ENCODE measurements at places on chromosomes 11 and 22.
A peak's percentile ranks its signal among the peaks of the same experiment; 100 is the strongest.

DNA sequence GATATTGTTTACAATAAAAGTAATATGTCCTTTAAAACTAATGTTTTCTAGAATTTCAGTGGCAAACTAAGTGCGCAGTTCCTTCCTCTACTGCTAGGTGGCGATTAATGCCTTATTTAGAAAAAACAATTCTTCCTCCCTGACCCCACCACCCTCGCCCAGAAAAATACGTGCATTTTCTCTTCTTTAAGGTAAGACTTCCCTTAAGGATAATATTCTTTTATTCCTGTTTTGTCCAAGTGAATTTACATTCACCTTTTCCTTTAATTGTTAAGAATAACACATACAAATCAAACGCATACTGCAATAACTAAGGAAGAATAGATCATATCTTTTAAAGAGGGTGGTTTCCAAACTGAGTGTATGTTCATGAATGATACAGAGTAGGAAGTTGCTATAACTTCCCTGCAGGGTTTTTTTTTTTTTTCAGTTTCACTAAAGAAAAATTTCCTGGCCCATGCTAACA lies 17.0 kb upstream of the PSMA1 start:
- H3K36me3 ChIP-seq = no peaks in the 10 kb centered on the region
- H3K27me3 ChIP-seq = peaks cover 23% of the 10 kb centered on the region
- peak; percentile 57 for DNase-seq
- H3K4me3 ChIP-seq = no peak overlapping the region

- H3K27me3 ChIP-seq = peaks cover 11% of the 10 kb centered on the region
- DNase-seq = no peak
- no peak overlapping the region for H3K27ac ChIP-seq
- H3K4me3 ChIP-seq = no peak overlapping the region
- no peaks in the 10 kb centered on the region for H3K36me3 ChIP-seq
Measured at GRCh38 chr11:61560751-61561150, 20.1 kb downstream of the SYT7 start.

DNA sequence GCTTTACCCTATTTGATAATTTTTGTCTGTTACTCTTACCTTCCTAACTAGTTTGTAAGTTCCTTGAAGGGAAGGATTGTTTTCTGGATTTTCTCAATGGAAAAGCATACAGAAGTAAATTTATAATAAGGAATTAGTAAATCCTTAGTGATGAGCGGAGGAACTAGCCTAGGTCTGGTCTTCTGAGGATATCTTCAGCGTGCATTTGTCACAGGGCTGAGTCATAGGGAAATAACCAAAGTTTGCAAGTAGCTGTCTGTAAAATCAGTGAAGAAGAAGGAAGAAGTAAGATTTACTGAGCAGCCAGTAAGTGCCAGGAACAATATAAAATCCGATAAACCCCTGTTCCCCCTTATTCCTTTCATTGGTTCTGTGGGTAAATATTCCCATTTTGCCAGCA lies 162.7 kb upstream of the SORL1-AS1 start:
- no peak overlapping the region for H3K27ac ChIP-seq
- H3K4me3 ChIP-seq = no peak overlapping the region
- H3K4me1 ChIP-seq = peaks cover 2% of the 10 kb centered on the region
- H3K27me3 ChIP-seq = no peaks in the 10 kb centered on the region
- DNase-seq = no peak

GRCh38 chr11:76392870-76393269 lies 11.7 kb downstream of the GVQW3 start:
- peaks cover 23% of the 10 kb centered on the region for H3K4me1 ChIP-seq
- no peaks in the 10 kb centered on the region for H3K27me3 ChIP-seq
- peak overlapping the region; percentile 1 for H3K4me3 ChIP-seq
- peak overlapping the region; percentile 82 for H3K27ac ChIP-seq

DNA sequence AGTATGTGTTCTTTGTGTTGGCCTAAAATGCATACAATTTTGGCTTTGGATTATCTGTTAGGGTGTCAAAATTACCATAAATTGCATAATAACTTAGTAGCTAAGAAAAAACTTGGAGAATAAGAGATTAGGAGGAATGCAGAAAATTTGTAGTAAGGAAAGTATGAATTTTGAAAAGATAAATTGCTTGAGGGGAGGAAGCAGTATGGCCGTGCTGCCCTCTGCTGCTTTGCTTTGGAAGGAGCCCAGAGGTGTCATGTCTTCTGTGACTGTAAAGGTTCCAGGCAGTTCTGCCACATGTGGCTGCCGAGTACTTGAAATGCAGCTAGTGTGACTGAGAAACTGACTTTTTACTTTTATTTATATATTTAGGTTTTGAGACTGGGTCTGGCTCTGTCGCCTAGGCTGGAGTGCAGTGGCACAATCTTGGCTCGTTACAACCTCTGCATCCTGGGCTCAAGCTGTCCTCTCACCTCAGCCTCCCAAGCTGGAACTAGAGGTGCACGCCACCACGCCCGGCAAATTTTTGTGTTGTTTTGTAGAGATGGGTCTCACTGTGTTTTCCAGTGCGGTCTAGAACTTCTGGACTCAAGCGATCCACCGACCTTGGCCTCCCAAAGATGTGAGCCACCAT lies 1.8 kb downstream of the ADSL start:
- H3K27ac ChIP-seq = no peak overlapping the region
- no peak overlapping the region for H3K4me3 ChIP-seq
- H3K27me3 ChIP-seq = no peaks in the 10 kb centered on the region
- H3K36me3 ChIP-seq = peaks cover 10% of the 10 kb centered on the region
- peaks cover 23% of the 10 kb centered on the region for H3K4me1 ChIP-seq

DNA sequence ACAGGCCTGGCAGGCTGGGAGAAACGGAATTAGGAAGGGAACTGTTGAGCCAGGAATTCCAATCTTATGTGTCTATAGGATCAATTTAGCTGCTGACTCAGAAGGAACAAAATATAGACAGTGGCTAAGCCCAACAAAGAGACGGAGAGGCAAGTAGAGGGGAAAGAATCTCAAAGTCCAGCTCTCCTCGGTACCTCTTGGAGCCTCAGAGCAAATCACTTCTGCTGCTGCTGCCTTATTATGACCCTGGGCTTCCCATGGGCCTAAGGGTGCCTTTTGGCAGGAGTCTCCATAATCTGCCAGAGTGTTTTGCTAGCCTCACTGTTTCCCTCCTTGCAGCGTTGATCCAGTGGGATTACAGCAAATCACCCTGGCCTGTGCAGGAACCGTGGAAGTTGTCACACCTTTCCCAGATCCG lies 31.7 kb downstream of the PAX6 start:
- no peaks in the 10 kb centered on the region for H3K36me3 ChIP-seq
- H3K27ac ChIP-seq = no peak overlapping the region
- no peak overlapping the region for H3K4me3 ChIP-seq
- H3K27me3 ChIP-seq = no peaks in the 10 kb centered on the region
- H3K4me1 ChIP-seq = no peaks in the 10 kb centered on the region
- no peak for DNase-seq
